LNCaP clone FGC (cell line): ENCODE measurements at places on chromosomes 7 and 10.

- DNase-seq, result no peak
Observed at GRCh38 chr7:92717623-92717992, 118.8 kb downstream of the CDK6 start.

GRCh38 chr10:48819783-48820182, 119.9 kb downstream of the LRRC18 start:
- no peak for DNase-seq

DNA sequence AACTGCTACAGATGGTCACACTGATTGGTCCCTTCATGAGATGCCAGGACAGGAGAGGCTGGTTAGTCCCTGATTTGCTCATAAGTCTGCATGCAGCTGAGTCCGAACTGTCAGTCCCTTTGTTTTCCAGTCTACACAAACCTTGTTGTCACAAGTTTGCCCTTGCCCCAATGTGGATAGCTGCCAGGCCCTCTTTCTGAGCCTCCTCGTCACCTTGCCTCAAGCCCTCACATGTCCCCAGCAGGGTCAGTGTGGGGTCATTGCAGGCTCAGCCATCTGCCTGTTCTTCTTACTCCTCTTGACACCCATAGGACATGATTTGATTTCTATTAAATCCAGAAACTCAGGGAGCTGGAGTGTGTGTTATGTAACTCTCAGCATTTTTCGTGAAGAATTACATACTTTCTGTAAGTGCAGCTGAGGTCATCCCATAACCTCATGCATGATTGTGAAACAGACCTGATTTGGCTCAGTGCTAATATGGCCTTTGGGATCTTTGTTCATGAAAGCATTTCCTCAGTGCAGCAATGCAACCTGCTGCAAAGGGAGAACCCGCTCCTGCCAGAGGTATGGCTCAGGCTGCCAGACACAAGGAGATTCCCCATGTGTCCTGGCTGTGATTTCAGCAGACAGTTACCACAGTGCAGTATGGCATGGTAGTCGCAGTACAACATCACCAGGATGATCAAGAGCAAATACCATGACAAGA, 70.0 kb upstream of the ZMIZ2 start:
- no peak for DNase-seq

DNA sequence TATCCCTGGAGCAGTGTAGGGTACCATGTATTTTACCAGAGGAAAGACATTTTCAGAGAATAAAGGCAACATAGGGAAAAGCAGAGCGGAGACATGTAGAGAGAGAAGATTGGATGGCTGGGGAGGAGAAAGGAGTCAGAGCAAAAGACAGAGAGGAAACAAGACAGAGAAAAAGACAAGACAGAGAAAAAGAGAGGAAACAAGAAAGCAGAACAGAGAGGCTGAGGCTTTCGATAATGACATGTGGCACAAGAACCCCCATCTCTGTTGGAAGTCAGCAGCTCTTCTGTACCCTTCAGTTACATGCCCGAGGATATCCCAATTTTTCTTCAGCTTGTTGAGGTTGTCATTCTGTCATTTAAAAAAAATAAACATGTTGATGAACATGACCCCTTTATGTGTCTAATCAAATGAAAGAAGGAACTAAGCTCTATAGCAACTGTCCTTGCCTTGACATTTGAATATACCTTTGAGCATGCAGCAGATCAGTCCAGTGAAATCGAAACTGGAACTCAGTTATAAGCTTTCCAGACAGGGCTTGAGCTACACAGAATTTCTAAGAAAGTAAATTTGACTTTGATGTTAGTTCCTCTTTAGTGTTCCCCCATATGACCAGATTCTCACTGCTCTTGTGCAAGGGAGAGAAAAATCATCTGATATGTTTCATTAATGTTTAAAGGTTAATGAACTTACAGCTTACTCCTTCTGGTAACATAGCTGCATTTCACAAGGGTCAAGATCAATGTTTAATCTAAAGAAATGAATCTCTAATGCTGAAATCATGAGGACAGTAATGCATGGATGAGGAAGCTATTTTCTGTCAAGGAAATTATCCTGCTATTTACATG, 75.1 kb upstream of the SP4 start:
- DNase-seq, result no peak

GRCh38 chr10:78628976-78629375, 439.8 kb upstream of the ZMIZ1 start:
- DNase-seq, result no peak

- DNase-seq, result no peak
Observed at GRCh38 chr7:1558181-1558811, 2.3 kb upstream of the TMEM184A start.

DNA sequence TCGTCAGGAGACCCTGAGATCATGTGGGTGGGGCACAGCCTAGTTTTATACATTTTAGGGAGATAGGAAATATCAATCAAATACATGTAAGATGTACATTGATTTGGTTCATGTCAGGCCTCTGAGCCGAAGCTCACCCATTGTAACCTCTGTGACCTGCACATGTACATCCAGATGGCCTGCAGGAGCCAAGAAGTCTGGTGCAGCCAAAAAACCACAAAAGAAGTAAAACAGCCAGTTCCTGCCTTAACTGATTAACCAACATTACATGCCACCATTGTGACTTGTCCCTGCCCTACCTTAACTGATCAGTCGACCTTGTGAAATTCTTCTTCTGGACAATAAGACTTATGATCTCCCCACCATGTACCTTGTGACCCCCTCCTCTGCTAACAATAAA, 16.0 kb upstream of the LRRC61 start:
- no peak for DNase-seq

- DNase-seq, result no peak
Observed at GRCh38 chr7:98520356-98520951, 96.6 kb upstream of the NPTX2 start.
